NCI-H2029 (cell line): ENCODE measurements at places on chromosomes 3 and 15.

DNA sequence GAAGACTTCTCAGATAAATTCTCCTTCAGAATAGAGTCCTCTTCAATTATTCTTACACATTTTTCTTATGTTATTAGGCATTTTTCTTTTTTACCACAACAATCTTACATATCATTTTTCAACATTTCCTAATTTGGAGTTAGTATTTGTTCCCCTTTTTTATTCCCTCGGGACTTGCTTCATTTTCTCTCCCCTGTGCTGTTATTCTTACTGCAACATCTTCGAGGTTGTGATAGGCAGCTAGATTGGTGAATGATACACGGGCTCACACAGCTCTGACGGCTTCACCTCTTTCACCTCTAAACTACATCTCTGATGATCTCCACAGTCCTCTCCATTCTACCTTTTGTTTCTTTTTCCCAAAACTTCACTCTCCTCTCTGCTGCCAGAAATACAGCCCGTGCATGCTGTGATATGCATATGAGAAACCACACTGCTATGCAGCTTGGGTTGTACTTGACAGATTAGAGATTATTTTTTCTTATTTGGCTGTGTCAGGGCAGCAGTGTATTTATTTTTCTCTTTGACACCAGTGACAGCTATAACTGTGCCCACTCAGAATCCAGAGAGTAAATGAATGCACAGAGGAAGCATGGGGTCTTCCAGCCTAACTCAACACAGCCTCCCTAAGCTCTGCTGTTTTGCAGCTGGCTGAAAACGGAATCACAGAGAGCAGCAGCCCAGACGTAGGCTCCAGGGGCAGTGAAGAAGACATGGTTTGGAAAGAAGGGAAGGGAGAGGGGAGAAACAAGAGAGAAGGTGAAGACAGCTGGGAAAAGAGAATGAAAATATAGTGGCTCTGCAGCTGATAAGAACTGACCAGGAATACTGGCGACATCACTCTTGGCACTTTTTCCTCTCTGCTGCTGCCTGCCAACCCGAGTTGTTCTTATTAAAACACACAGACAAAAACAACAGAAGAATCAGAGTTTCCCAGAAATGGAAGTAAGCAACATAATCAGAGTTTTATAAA is 61.8 kb downstream of the SLC9A9 start:
- DNase-seq = no peak

GRCh38 chr15:65796610-65797078 is 4.6 kb upstream of the DENND4A start:
- no peak for DNase-seq

- DNase-seq = no peak
Observed at GRCh38 chr3:30622790-30623189, 16.4 kb downstream of the TGFBR2 start.

GRCh38 chr15:40929660-40930429 is 705 bp downstream of the DLL4 start:
- DNase-seq = no peak

DNA sequence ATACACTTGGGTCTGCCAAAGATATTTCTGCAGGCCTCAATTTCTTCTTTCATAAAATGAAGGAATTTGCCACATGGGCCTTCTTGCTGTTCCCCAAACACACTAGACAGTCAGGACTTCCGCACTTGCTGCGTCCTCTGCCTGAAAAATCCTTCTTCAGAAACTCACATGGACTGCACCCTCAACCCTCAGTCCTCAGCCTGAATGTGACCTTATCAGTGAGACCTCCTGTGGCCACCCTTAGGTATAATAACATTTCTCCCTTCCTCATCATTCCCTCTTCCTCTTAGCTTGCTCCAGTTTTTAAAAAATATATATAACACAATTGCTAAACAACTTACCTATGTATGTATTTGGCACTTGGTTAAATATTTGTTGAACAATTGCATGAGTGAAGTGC is 257.5 kb downstream of the MFSD1 start:
- no peak for DNase-seq

DNA sequence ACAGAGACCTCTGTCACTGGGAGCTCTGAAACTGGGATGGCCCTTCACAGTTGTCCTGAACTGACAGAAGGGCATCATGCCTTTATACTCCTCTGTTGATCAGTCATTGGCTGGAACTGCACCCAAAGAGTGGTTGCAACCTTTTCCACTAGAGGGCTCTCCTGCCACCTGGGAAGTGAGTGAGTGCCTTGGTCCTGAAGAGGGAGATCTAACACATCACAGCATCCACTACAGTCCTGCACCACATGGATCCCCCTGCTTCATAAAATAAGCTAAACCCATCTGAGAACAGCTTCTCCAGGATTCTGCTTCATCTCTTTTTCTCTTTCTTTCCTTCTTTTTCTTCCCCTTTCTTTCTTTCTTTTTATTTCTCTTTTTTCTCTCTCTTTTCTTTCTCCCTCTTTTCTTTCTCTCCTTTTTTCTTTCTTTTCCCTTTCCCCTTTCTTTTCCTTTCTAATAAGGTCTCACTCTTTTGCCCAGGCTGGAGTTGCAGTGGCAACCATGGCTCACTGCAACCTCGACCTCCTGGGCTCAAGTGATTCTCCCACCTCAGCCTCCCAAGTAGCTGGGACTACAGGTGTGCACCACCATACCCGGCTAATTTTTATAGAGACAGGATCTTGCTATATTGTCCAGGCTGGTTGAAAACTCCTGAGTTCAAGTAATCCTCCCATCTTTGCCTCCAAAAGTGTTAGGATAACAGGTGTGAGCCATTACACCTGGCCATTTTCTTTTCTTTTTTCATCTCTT is 42.8 kb upstream of the RAF1 start:
- DNase-seq = peak; percentile 68

DNA sequence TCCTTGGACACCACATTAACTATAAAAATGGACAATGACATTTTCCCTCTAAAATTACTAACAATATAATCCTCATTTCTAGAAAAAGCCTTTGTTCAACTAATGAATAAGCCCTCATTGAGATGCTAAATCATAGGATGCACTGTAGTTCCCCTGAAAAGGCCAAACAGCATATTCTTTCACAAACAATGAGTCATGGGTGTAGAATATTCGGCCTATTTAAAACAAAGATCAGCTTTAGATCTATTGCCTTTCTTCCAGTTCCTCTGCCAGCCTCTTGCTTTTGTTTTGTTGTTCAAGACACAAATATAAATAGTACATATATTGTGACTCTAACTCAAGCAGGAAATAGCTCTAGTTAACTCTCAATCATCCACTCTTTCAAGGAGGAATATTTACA is 82.5 kb downstream of the ADAM10 start:
- no peak for DNase-seq

- DNase-seq = peak; percentile 73
Observed at GRCh38 chr3:171556574-171557145, 96.5 kb upstream of the TNIK start.

- DNase-seq = no peak
Observed at GRCh38 chr3:36132214-36132613, 248.1 kb upstream of the STAC start.

GRCh38 chr3:172070269-172070668 is 30.9 kb downstream of the FNDC3B start:
- DNase-seq = no peak

GRCh38 chr3:69283913-69284611 is 101.8 kb downstream of the FRMD4B start:
- no peak for DNase-seq

DNA sequence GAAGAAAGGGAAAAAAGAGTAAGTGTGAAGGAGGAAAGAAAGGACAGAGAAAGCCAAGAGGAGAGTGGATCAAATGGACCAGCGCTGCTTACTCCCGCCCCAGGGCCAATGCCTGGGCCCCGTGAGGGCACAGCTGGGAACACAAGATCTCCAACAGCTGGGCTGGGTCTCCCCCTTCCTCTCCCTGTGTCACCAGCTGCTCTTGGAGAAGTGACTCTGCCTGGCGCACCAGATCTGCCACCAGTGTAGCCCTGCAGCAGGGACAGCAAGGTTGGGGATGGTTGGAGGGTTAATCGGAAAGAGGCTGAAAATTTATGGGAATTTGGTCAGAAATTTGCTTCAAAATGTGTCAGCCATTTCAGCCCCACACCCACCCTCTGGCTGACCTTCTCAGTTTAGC is 8.4 kb downstream of the CDAN1 start:
- DNase-seq = no peak

DNA sequence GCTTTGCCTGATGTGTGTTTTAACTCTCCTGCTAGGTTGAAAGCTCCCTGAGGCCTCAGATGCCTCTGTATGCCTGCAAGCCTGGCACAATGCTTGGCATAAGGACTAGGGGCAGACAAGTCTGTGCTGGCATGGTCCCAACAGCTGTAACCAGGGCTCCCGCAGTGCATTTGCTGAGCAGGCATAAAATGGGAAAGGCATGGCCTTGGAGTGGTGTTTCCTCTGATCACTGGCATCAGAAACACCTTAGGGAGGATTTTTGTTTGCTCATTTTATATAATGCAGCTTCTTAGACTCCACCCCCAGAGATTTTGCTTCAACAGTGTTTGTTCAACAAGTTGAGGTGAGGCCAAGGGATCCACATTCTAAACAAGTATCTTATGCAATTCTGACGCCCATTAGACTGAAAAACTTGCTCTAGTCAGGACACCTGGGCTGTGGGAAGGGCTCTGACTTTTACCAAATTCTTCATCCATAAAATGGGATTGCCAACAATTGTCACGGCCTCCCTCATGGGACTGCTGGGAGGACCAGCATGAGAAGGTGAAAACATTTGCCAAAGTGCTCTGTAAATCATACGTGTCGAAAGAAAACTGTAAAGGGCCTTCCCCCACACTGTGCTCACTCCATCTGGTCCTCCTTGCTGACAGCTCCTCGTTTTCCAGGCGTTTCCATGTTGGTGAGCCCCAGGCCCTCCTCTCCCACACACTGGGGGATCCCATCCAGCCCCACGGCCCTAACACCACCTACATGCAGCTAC is 43.1 kb downstream of the STARD5 start:
- DNase-seq = no peak
